ENCODE measurements at places on chromosomes 12 and 14.

DNA sequence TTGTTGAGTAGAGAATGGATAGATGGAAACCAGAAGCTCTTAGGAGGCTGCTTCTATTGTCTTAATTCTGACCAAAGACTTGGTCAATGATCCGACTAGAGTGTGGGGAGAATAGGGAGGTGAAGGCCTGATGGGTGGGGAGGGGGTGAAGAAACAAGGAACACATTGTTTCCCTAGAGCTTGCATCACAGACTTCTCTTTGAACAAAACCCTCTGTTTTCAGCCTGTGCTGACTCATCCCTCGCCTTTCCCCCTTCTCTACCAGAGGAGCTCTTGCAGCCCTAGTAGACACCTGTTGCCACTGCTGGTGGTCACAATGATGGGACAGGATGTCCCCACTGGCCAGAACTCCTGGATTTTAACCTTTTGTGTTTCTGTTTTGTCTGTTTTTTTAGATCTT lies 46.8 kb upstream of the CISTR start:
- DNase-seq, result no peak

GRCh38 chr12:115147916-115148315 lies 463.9 kb upstream of the TBX3 start:
- DNase-seq, result no peak

- DNase-seq, result no peak
Measured at GRCh38 chr12:75641031-75641780, 129.8 kb upstream of the KRR1 start.

- DNase-seq, result no peak
Measured at GRCh38 chr14:94921882-94922585, 152.1 kb upstream of the GSC start.

- DNase-seq, result no peak
Measured at GRCh38 chr14:99260116-99260515, 11.9 kb downstream of the BCL11B start.

- no peak for DNase-seq
Measured at GRCh38 chr12:22627371-22627770, 2.4 kb downstream of the ETNK1 start.

DNA sequence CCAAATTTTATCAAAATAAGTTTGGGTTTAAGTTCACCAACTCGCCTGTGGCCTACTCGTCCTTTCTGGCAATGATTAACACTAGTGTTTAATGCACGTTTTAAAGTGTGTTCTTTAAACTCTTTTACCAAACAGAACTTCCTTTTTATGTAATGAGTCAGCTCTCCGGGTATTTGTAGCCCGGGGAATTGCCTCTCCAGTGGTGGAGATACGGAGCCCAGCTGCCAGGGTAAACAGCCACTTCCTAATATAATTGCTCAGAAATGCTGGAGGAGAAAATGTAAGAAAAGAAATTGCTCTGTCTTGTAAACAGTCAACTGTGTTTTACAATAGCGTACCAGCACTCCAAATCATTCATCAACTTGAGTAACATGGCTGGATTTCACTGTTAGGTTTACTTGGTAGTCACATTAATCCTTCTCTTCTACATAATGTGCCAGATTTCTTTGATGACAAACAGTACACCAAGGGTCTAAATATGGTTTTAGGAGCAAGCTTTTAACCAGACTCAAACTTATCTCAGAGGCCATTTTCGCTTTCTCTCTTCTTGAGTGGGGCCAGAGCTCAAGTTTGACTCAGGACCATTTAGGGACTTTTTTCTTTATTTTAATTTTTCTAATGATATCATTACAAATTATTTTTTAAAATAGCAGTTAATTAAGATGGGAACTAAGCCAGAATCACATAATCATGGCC lies 101.2 kb upstream of the SLC38A2 start:
- DNase-seq, result peak; percentile 87

- DNase-seq, result no peak
Measured at GRCh38 chr14:38884109-38884508, 218.9 kb downstream of the SEC23A start.

- no peak for DNase-seq
Measured at GRCh38 chr12:109289551-109289950, 19.5 kb downstream of the FOXN4 start.

DNA sequence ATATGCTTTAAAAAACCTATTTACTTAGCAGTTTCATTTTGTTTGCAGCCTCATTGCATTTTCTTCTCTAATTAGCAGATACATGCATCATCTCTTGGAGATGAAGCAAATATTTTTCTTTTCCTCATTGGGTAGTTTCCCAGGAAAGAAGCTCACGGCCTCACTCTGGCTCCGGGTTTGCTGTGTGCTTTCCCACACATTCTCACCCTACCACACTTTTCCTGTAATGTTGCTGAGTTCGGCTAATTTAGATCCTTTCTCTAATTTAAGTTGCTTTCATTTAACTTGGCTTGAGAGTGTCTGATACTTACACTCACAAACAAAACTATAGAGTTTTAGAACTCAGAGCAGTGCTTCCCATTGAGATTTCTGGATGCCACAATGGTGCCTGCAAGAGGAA lies 928.2 kb downstream of the NRXN3 start:
- DNase-seq, result no peak

DNA sequence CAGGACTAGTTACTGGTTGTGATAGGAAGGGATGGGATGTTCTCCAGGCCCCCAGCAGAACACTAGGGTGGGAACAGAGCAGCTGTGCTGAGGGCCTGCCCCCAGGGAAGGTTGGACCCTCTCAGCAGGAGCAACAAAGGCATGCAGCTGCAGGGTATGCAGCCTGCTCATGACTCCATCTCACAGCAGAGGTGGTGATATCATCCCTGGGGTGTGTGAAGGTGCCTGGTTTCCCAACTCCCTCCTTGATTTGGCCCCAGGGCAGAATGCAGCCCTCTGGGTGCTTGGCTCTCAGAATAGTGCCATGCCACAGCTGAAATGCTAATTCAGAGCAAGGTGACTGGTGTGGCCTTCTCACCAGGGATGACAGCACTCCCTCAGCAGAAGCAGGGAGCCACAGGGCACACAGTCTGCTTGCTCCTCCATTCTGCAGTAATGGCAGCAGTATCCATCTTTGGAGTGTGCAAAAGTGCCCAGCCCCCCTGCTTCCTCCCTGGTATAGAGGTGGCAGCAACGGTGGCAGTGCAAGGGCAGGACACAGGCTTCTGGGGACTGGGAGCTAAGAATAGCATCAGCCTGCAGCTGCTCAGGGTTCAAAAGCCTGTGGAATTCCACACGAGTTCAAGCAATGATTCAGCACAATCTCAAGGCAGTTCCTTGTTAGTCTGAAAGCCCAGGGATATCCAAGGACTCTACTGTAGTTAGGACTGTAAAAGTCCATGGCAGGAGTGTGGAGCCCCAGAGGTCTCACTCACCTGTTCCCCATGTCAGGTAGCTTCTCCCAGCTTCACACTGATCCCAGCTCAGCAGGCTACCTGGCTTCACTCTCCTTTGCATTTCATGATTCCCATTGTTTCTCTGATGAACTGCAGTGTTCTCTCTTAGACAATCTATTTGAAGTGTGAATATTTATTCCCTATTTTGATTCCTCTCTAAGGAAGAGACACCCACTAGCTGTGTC lies 298.1 kb upstream of the FOXG1 start:
- DNase-seq, result no peak

DNA sequence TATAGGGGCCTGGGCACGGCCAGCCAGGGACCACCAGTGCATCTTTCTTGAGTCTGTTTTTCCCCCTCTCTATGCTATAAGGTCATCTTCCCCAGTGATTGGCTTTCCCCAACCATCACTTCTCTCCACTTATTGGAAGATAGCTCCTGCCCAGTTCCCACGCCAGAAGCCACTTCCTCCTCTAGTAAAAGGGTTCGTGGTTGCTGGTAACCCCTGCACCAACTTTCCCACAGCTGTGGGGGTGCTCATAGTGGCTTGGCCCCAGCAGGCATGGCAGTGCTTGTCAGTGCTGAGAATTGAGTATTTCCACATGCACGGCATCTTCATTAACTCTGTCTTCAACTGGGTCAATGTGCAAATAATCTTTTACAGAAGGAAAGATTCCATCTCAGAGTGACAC lies 215.4 kb downstream of the FOXN3 start:
- peak; percentile 52 for DNase-seq

- DNase-seq, result peak; percentile 50
Measured at GRCh38 chr14:70416338-70416724, 559 bp downstream of the SYNJ2BP start.

GRCh38 chr12:795305-795704 lies 42.9 kb downstream of the WNK1 start:
- DNase-seq, result peak; percentile 79

DNA sequence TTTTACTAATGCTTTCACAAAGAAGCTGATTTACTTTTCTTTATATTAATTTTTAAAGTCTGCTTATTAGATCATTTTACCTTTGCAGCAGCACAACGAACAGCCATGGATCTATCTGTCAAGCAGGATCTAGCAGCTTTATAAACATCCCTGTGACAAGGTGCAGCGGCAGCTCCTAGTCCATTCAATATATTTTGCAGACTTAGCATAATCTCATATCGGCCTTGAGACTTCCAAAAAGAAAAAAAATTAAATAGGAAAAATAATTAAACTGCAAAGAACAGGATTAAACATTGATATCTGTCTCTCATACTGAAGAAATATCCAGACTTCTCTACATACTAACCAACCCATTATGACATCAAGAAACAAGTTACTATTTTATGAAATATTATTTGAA lies 25.2 kb downstream of the HEATR5A start:
- no peak for DNase-seq

GRCh38 chr14:97380539-97380941 lies 583.4 kb downstream of the VRK1 start:
- no peak for DNase-seq

GRCh38 chr12:3034067-3034750 lies 43.0 kb upstream of the TSPAN9 start:
- peak; percentile 86 for DNase-seq

DNA sequence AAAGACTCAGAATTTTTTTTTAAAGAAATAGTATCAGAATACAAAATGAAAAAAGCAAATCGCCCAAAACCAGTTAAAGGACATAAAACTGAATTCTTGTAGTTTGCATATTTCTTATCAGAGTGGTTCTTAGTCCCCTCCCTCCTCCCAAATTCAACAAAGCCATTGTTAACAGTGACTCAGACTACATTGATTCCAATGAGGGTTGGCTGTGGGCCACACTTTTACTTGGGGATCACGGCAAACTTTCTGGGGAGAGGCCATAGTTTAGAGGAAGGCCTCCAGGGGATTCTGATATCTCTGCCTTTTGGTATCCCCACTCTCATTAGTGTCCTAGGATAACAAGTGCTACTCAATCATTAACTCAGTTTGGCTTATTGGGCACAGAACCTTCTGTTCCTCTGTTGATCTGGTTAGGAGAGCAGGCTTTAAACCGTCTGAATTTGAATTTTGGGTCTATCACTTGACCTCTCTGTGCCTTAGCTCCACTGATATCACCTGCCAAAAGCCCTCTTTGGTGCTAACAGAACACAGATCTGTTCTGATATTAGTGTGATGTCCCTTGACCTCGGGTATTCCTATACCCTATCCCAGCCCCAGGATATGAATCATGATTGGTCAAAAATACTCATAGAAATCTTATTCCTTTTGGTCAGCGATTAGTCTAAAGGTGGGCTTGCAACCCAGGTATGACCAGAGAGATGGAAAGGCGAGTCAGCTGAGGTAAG lies 45.2 kb upstream of the APPL2 start:
- no peak for DNase-seq

DNA sequence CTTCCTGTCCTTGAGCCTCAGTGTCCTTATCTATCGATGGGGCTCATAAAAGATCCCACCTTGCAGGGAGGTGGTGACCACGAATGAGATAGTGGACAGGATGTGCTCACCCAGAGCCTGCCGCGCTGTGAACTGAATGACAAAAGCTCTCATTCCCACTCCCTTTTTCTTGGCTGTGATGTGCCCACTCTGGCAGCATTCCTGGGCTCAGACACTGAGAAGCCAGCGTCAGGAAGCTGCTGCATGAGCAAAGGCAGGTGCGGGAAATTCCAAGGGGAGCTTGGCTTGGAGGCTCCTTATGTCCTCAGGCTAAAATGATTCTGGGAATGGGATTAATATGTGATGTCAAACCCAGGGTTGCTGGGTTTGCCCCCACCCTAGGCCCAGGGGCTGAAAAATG lies 61.6 kb downstream of the EFCAB11 start:
- DNase-seq, result peak; percentile 33

- no peak for DNase-seq
Measured at GRCh38 chr12:128083132-128083729, 183.7 kb upstream of the TMEM132C start.

GRCh38 chr14:60758885-60759284 lies 24.3 kb downstream of the MNAT1 start:
- DNase-seq, result no peak

GRCh38 chr12:67534681-67535080 lies 113.9 kb upstream of the DYRK2 start:
- DNase-seq, result no peak

- DNase-seq, result no peak
Measured at GRCh38 chr14:94773061-94773648, 3.2 kb upstream of the GSC start.

GRCh38 chr12:123453165-123453564 lies 4.8 kb upstream of the SNRNP35 start:
- no peak for DNase-seq

Data from hematopoietic multipotent progenitor cell treated with erythropoietin and hydrocortisone succinate and interleukin-3 and kit ligand, for 4 days (in vitro differentiated cells).